ENCODE measurements at places on chromosomes 16 and 17.

GRCh38 chr17:37592291-37592690 is 16.9 kb downstream of the SYNRG start:
- DNase-seq = no peak

GRCh38 chr17:78748048-78748729 is 33.9 kb downstream of the CYTH1 start:
- no peak for DNase-seq

DNA sequence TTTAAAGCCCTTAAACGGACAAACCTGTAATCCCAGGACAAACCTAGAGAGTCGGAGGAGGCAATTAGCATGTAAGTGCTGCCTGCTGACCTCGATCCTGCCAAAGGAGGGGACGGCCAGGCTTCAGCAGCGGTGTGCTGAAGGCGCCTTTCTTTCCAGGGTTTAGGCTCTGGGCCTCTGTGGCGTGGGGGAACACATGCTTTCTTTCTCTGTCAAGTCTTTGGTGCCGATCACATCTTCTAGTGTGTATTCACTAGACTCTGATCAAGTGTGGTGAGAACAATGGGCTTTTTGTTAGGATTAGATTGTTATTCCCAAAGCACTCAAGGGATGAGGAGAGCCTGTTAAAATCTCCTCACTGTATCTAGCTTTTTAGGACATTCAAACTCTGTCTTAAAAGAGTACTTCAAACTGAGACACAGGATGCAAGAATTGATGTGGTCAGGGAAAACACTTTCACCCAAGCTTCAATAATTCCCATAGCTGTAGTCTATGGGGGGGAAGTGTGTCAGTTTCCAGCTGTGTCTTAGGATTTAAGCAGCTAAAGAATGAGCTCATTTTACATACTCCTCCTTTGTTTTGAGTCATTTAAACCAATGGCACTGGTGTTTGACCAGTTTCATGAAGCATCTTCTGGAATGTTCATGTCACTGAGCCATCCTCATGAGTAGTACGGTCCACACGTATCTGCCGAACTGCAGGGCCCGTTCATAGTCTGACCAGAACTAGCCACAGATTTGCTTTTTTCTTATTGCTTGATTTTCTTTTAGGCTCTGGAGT is 51.2 kb downstream of the RPA1 start:
- DNase-seq = no peak

- no peak for DNase-seq
These were observed 35.4 kb upstream of the LYRM9 start for GRCh38 chr17:27928587-27928986.

- DNase-seq = no peak
These were observed 133.5 kb downstream of the RGS9 start for GRCh38 chr17:65270499-65271253.

DNA sequence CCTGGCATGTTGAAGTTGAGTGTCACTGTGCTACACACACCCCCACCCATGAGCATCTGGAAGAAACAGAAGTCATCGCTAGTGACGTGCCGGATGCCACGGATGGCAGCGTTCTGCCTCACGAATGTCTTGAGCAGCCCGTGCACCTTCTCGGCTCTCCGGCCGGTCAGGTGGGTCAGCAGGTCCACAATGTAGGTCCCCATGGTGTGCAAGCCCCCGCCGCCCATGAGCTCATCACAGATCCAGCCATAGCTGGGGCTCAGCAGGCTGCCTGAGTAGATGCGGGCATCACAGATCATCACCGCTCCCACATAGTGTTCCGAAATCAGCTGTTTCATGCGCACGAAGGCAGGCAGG is 8.9 kb downstream of the C16orf86 start:
- DNase-seq = no peak

GRCh38 chr17:40960144-40960543 is 6.6 kb downstream of the KRT39 start:
- no peak for DNase-seq

DNA sequence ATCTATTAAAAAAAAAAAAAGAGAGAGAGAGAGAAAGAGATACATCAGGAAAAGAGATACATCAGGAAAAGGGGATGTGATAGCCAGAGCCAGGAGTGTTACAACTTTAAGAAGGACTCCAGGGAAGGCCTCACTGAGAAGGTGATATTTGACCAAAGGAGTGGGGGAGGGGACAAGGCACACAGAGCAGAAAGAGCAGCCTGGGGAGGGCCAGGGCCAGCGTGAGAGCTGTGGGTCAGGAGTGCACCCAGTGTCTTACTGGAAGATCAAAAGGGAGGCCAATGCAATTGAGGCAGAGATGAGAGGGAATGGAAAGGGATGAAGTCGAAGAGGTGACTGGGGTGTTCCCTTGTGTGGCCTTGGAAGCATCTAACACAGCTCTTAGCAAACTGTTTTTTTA is 7.7 kb downstream of the ASPHD1 start:
- no peak for DNase-seq

GRCh38 chr16:28167221-28167620 is 44.5 kb downstream of the XPO6 start:
- DNase-seq = no peak

- no peak for DNase-seq
These were observed 112.8 kb downstream of the CLEC16A start for GRCh38 chr16:11056993-11057649.

GRCh38 chr17:44219616-44220212 is at the start of gene UBTF:
UBTF (minus strand) TSS chr17:44219675; CDS start chr17:44218229, 1,446 bp downstream.
- DNase-seq = peak; percentile 84

GRCh38 chr16:56310690-56311089 is 114.7 kb downstream of the AMFR start:
- DNase-seq = no peak

DNA sequence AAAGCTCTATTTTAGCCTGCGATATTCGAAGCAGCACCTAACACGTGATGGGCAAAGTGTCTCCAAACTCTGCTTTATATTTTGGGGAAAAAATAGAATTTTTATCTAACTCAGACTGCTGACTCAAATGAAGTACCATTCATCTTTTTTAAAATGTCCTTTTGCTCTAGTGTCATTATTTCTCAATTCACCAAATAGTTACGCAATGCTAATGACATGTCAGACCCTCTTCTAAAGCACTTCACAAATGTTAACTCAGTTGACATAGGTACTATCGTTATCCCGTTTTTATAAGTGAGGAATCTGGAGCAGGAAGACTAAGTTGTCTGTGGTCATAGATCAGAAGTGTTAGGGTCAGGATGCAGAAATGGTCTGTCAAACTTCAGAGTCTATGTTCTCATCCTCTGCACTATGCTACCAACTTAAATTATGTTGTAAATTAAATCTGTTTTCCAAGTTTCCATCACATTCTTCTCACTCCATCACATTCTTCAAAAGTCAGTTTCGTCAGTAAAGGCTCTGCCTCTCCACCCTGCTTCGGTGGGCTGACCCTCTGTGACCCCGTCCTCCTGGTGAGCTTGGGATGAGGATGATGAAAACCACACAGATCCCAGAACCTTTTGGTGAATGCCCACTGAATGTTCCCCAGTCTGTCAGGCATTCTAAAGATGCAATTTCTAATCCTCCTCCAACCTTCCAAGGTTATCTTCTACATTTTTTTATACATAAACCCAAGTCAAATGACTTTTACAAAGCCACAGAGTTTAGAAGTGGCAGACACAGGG is 102.8 kb downstream of the ADAMTS18 start:
- DNase-seq = peak; percentile 19

GRCh38 chr16:14180481-14180944 is 109.4 kb downstream of the MRTFB start:
- peak; percentile 29 for DNase-seq

- no peak for DNase-seq
These were observed 8.1 kb downstream of the C1QL1 start for GRCh38 chr17:44959821-44960531.

GRCh38 chr17:29449865-29450671 is 59.9 kb downstream of the TAOK1 start:
- no peak for DNase-seq

DNA sequence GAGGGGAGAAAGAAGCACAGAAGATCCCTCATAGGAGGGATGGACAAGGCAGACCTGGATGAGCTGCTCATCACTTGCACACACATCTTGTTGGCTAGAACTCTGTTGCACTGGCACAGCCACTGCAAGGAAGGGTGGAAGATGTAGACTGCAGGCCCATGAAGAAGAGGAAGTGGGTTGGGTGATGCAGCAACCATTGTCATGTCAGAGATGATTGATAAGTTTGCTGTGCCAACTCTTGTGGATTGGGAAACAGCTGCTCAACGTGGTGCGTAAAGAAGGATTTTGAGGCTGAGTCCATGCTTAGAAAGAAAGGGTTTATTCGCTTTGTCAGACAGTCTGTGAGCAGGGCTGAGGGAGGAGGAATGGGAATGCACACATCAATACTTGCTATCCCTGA is 161.4 kb upstream of the MPHOSPH6 start:
- DNase-seq = no peak

DNA sequence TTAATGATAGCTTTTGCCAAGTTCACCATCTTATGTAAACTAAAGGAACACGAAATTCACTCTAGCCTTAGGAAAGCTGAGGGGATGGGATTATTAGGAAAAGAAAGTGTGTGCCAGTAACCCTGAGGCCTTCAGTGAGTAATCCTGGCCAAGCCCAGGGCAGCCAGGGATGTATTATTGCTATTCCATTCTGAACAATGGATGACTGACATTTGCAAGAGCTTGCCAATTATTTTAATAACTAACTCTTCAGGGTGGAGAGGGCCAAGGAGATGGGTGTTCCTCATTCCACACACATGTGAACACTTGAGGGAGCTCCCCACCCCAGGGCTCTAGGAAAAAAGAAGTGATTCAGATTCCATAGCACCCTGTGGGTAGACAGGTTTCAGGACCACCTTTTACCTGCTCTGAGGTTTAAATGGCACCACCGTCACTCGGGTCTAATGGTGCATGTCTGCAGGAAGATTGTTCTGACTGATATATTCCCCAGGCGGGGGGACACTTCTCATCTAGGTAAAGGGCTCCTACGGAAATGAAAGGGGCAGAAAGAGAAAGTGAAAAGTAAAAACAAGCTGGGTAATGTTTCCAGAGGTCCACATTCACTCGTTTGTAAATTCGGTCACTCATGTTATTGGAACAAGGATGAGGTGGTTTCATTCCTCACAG is 41.5 kb downstream of the TK2 start:
- DNase-seq = no peak

DNA sequence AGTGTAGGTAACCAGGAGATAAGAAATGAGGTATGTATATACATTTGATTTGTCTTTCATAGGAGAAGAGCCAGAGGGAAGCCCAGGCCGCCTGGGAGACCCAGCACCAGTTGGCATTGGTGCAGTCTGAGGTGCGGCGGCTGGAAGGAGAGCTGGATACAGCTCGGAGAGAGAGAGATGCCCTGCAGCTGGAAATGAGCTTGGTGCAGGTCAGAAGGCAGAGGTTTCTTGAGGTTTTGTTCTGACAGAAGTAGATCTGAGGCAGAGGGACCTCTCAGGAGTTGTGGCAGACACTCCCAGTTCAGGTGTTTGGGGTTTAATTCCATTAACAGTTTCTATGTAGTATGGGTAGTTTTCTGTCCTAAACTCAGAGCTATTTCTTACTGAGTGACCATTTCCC is 8.0 kb downstream of the CNTROB start:
- DNase-seq = no peak

GRCh38 chr17:73365906-73366623 is 54.3 kb upstream of the CDC42EP4 start:
- DNase-seq = no peak

GRCh38 chr16:9976601-9977000 is 205.6 kb downstream of the GRIN2A start:
- DNase-seq = no peak

- DNase-seq = no peak
These were observed 29.9 kb upstream of the TNS4 start for GRCh38 chr17:40531051-40531991.

DNA sequence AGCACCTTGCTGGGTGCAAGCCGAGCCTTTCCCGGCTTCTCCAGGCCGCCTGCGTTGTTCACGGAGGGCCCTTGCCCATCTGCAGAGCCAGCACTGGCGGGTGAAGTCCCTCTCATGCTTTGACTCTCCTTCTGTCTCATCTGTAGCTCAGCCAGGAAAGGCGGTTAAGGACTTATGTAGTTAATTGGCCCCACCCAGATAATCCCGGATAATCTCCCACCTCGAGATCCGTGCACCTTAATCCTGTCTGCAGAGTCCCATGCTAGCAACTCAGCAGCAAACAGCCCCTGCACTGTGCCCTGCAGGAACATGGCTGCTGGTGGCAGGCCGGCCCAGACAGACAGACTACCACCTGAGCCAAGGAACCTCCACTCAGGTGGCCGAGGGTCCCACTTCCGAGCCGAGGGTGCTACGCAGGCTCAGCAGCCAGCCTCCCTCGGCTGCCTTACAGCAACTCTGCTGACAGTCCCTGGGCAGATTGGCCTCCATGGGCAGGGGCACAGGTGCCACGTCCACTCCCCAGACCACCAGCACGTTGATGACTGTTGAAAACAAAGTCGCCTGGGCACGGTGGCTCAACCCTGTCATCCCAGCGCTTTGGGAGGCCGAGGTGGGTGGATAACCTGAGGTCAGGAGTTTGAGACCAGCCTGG is 16.9 kb downstream of the RAB40C start:
- DNase-seq = no peak

DNA sequence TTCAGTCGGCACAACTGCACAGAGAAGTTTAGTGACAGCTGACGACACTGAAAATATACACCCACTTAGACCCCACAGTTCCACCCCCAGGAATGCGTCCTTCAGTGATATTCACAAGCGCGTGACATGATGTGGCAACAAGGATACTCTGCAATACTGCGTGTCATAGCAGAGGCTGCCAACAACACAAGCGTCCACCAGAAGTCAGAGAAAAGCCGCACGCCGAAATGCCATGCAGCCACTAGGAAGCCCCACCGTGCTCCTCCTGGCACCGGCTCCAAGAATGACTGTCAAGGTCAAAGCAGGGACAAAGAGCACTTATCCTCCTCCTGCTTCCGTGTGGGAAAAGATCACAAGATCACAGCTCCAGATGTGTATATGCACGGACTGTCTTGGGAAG is 3.5 kb downstream of the ATP2A3 start:
- DNase-seq = no peak

GRCh38 chr17:3918372-3919122 is 2.3 kb upstream of the P2RX1 start:
- no peak for DNase-seq

- no peak for DNase-seq
These were observed 39.2 kb upstream of the RPH3AL start for GRCh38 chr17:391850-392249.

GRCh38 chr16:68074850-68075555 is 10.2 kb upstream of the NFATC3 start:
- no peak for DNase-seq

DNA sequence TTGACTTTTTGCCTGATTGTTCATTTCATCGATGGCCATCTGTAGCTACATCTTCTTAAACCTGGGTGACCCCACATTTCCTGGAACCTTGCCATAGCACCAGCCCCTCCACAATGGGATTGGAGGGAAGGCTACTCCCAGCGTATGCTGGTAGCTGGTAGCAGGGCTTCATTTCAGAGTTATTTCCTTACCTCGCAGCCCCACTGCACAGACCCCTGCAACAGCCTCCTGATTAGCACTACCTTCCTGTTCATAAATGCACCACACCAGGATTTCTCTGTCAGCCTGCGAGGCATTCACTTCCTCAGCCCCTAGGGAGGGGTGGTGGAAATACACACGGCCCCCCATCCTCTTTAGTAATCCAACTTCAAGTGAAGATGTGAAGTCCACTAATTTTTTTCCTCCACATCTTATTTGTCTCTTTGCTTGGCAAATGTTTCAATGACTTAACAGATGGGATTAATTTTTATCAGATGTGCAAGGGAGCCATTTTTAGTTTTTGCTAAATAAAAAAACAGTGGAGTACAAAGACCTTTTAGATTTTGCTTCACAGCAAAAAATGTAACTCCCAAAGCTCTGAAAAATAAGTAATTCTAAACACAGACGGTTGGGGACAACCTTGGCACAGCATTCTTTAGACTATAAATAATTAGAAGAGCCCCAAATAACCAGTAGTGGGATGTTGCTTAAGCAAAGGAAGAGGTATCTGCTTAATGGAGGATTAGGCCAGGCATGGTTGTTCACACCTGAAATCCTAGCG is 76.6 kb downstream of the CLEC16A start:
- DNase-seq = peak; percentile 47

Measured in fibroblast of skin of right biceps (primary cell).